ENCODE measurements at places on chromosomes 16 and 17. TPM values are rescaled to one million over a fixed set of nuclear protein-coding genes. Genes with fewer than 3 reads are reported as not detected.

GRCh38 chr17:44522883-44523671 is 19.9 kb upstream of the GPATCH8 start:
- peak; percentile 51 for ATAC-seq

- ATAC-seq = peak; percentile 48
These were observed 25.6 kb upstream of the ABCC11 start for GRCh38 chr16:48272837-48273421.

GRCh38 chr17:79422236-79422635 is 188.6 kb downstream of the RBFOX3 start:
- ATAC-seq = no peak

GRCh38 chr17:45656527-45657181 is 127.5 kb upstream of the CRHR1 start:
- no peak for ATAC-seq

- no peak for ATAC-seq
These were observed 82.6 kb downstream of the DYNLRB2 start for GRCh38 chr16:80623376-80623775.

DNA sequence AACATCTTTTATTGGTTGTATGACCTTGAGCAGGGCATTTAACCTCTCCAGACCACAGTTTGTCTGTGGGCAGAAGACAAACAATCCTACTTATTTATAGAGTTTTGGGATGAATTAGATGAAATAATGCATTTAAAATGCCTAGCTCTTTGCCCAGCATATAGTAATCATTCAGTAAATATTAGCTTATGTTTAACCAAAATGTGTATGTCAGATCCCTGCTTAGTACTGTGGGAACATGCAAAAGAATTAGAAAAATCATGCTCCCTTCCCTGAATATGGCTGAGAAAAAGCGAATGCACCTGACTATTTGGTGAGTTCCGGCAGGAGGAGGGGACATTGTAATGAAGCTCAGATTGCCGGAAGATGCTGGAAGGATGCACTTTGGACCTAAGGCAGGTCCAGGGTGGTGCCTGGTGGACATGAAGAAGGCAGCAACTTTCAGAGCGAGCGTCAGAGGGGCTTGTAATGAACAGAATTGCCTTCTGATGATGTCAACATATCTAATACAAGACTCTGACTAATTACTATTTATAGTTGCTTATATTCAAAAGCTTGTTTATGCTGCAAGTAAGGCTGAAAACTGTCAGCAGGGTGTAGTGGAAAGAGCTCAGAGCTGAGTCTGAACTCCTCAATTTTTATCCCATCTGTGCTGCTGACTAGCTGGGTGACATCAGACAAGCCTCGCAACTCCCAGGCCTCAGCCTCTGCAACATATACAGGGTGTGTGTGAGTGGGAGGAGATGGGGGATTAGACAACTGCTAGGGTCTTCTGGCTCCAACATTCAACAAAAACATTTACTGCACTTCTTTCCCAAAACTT is 221.2 kb downstream of the PRKCA start:
- peak; percentile 51 for ATAC-seq

DNA sequence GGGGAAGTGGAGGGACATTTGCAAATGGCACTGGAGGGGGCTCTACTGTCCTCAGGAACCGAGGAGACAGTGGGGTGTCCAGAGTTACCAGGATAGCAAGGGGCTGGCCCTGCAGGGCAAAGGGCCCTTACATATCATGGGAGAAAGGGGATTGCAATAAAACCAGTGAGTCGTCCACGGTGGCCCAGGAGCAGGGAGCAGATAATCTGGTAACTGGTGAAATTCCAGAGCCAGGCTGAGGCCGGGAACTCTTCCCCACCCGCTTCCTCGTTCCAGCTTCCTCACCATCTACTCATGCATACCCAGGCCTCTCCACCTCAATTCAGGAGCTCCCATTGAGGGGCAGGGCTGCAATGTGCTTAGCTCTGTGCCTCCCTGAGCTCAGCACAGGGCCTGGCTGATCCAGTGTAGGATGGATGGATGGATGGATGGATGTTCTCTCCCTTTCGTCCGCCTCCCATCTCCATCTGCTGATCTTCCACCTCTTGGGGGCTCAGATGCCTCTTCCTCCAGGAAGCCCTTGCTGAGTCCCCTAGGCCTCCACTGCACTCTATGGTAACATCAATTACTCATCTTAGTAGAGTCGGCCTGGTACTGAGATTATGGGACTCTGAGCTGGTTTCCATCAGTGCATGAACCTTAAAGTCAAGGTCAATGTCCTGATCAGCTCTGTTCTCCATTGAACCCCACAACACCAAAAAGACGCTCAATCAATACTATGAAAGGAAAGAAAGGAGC is 41.2 kb upstream of the NDRG4 start:
- no peak for ATAC-seq

GRCh38 chr17:56897646-56898424 is 16.0 kb downstream of the TRIM25 start:
- ATAC-seq = no peak

DNA sequence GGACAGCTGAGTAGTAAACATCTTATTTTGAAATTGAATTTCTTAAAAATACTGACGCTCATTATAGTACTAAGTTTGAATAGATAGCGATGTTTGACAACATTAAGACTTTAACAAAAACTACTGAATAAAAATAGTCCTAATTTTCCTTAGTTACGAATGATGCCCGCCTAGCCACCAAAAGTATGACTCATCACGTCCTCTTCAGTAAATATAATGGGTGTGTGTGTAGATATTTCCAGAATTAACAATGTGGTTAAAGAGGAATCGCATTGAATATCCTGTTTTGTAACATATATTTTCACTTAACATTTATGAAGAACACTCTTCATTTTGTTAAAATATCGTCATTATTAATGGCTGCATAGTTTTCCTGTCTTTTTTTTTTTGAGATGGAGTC is 187.6 kb downstream of the MYO1D start:
- ATAC-seq = no peak

GRCh38 chr16:1213231-1213630 is 11.8 kb downstream of the TPSG1 start:
- no peak for ATAC-seq

DNA sequence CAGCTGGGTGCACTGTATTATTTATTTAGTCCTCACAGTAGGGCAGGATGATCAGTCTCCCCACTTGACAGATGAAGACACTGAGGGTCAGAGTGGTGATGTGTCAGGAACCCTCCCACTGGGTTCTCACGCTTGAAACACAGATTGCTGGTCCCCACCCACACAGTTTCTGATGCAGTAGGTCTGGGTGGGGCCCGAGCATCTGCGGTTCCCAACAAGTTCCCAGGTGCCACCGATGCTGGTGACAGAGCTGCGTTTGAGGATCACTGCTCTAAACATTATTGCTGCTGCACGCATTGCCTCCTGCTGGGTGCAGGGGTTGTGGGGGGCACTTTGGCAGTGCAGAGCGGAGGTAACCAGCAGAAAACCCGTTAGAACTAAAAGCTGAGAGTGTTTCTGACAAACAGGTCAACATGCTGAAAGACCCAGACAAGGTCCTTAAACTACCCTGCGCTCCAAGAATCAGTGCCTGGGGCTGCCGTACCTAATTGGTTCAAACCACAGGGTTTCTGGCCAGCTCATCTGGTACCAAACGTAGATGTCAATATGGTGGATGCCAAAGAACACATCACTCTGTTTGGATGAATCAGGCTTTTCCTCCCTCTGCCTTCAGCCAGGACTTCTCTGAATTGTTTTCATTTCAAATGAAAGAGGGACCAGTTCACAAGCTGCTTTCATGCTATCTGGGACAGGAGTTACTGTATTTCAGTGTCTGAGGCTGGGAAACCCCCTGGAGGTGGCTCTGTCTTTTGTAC is 76.0 kb downstream of the ABCC1 start:
- peak; percentile 7 for ATAC-seq

DNA sequence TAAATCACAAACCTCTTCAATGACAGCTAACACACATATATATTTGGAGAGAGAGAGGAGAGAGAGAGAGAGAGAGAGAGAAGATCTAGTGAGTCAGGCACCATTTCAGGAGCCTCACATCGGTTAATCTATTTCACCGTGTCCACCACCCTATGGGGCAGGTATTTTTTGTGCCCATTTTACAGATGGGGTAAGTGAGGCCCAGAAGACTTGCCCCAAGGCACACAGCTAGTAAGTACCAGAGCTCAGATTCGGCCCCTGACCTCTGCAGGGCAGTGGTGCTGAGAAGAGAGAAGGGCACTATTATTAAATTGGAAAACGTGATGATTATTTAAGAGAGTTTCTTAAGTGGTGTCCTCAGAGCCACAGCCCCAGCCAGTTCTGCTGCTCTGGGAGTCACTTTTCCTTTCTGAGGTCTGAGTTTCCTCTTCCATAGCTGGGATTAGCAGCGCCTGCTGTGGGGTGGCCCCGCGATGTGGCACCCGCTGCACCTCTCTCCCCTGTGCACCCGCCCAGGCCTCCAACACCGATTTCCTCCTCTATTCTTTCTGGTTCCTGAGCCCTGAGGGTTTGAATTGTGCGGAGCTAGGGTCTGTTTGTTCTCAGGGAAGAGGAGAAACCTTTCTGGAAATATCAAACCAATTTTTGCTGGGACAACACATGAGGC is 303.9 kb downstream of the IRF8 start:
- ATAC-seq = no peak

DNA sequence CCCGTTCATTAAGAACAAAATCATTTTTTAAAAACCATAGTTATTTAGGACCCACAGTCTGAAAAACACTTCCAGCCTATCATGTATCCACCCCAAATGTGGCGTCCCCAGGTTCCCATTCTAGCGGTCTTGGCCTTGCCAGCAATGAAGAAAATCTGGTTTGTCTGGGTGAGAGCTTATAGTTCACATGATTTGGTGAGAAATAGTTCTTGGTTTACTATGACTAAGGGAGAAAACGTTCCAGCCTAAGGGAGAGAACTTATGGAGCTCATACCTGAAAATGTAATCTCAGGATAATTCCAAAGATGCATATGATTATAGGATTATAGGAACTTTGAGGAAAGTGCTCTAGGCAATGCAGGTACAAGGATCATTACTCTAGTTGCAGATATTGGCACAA is 4.8 kb downstream of the MARVELD3 start:
- no peak for ATAC-seq

DNA sequence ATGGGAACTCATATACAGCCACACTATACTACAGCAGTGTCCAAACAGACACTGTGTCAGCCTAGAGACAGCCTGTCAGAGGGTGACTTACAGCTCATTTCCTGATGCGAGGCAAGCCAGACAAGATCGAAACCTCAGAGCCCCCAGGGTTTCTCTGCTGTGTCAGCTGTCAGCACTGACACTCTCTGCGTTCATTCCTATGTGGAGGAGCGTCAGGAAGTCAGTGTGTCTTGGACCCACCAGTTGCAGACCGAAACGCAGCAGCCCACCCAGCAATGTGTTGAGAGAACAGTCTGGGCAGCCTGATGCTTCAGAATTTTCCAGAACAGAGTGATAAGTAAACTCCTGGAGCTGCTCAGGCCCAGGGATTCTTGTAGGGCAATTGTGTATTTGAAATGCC is 20.6 kb upstream of the MAPT start:
- no peak for ATAC-seq

DNA sequence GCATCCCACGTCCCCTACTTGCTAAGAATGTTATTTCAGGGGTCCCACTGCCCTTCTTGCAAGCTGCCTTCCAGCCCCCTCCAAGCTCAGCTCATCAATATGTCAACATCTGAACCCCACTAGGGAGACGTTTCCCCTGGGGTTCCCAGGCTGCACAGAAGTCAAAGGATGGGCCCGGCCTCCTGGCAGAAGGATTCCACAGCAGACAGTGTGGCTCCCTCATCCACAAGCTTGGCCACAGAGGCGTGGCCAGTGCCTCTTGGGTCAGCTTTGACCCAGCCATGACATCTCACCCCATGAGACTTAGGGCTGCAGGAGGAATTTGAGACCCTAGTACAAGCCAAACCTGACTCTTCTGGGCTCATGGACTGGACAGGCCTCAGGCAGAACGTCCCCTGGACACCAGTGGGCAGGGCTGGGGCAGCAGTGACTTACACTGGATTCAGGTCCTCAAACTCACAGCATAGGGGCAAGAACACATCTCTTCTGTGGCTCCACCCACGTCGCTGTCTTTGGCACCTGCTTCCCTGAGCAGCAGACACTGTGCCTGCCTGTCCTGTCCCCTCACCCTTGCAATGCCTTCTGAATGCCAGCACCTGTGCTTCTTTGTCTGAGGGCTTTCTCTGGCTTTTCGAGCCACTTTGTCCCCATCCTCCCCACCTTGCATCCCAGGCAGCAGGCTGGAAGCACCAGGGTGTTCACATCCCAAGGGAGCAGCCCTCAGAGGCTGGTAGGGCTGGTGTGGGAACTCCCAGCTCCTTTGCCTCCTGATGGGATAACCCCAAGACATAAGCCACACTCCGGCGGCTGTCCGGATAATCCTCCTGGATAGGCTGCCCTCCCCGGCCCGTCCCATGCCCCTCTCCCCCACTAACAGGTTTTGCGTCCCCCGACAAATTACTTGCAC is 56.0 kb upstream of the ENPP7 start:
- no peak for ATAC-seq

- no peak for ATAC-seq
These were observed 11.9 kb downstream of the PER1 start for GRCh38 chr17:8140065-8141029.

GRCh38 chr17:29178750-29179231 is 1.4 kb downstream of the MYO18A start:
- no peak for ATAC-seq

GRCh38 chr17:16945663-16946218 is 26.2 kb downstream of the TNFRSF13B start:
- ATAC-seq = no peak

DNA sequence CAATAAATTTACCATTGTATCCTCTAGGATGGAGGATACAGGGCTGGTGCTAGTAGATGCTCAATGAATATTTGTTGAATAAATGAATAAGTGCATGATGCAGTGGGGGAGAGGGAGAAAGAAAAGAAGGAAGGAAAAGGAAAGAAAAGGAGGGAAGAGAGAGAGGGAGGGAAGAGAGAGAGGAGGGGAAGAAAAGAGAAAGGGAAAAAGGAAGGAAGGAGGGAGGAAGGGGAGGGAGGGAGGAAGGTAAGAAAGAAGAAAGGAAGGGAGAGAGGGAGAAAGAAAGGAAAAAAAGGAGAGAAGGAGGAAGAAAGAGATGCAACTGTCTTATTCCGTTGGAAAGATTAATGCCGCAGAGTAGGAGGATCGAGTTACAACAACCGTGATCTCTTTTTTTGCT is 30.4 kb downstream of the HSBP1 start:
- ATAC-seq = no peak

GRCh38 chr17:4394208-4395110 is 28.0 kb upstream of the UBE2G1 start:
- ATAC-seq = no peak

DNA sequence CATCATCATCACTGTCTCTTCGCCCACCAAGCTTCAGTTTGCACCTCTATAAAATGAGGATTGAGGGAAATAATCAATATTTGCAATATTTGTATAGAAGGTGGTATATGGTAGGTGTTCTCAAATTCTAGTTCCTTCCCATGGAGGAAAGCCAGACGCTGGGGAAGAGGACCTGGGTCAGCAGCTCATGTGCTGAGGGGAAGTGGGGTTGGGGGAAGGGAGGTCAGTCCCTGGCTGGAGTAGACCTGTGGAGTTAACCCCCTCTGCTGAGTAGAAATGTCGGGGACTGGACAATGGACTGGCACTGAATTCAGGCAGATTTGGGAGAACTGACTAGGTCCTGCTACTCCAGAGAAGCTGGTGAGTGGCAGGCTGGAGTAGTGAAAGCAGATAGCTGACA is 12.8 kb upstream of the ITGB3 start:
- no peak for ATAC-seq

- peak; percentile 61 for ATAC-seq
These were observed 252.4 kb downstream of the IRF8 start for GRCh38 chr16:86151239-86151851.

Gene CA7
- not detected for total RNA-seq

Gene CD300A
- 5.8 TPM for total RNA-seq

Gene PSMC3IP
- total RNA-seq = 4.7 TPM

Gene KLHL11
- total RNA-seq = 18.6 TPM

Gene HES7
- total RNA-seq = 0.89 TPM

Gene ACD
- total RNA-seq = 23.6 TPM

Data from gastroesophageal sphincter (tissue), 4 donors.